ENCODE measurements at places on chromosomes 11 and 22.

GRCh38 chr22:49960159-49961004 is at the start of gene PIM3:
Gene PIM3, plus strand, starts transcription at chr22:49960772. Its CDS starts 176 bp downstream, at chr22:49960948.
- peak; percentile 93 for DNase-seq

DNA sequence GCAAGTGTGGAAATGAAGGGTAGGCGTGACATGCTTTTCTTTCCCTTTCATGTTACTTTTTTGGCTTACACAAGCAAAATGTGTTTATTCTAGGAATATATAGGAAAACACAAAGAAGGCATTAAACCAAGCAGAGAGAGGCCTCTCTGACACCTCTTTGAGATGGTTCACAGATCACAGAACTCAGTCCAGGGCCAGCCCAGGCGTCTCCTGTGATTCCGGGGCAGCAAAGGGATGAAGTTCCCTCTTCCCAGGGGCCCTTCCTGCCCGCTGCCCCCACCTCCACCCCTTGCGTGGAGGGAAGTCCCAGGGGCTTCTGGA is 78.0 kb downstream of the CACNA1I start:
- DNase-seq, result no peak

GRCh38 chr11:1927848-1928469 is 8.5 kb downstream of the TNNT3 start:
- DNase-seq, result no peak

- DNase-seq, result no peak
Measured at GRCh38 chr11:119222308-119222707, 16.2 kb downstream of the CBL start.

DNA sequence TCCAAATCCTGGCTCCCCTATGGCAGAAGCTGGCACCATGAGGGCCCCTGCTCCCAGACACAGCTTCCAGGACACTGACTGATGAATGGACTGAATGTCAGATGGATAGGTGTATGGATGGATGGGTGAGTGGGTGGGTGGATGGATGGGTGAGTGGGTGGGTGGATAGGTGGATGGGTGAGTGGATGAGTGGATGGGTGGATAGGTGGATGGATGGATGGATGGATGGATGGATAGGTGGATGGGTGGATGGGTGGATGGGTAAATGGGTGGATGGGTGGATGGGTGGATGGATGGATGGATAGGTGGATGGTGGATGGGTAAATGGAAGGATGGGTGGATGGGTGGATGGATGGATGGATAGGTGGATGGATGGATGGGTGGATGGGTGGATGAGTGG is 4.3 kb downstream of the FGF3 start:
- DNase-seq, result no peak

- no peak for DNase-seq
Measured at GRCh38 chr11:14914536-14914935, 22.5 kb upstream of the CYP2R1 start.

- no peak for DNase-seq
Measured at GRCh38 chr11:126694065-126694625, 306.4 kb downstream of the KIRREL3 start.

DNA sequence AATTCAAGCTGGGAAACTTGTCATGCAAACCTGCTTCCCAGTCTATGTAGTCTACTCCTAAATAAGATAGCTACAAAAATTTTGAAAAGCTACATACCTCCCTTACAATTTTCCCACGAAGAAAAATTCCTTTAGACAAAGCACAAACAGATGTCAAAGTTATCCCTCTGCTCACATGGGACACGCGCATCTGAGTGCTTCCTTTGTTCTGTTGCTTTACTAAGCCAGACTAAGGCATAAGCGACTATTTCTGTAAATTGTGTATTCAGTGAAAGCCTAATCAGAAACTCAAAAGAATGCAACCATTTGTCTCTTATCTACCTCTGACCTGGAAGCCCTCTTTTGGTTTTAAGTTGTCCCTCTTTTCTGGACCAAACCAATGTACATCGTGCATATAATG is 583.7 kb upstream of the B3GAT1 start:
- DNase-seq, result no peak

All from fibroblast of skin of left biceps (primary cell).